Germinal center (tissue), 1 donor: ENCODE measurements at places on chromosomes 6 and 20.

GRCh38 chr20:10079964-10080363 is 45.2 kb downstream of the ANKEF1 start:
- DNase-seq, result no peak

DNA sequence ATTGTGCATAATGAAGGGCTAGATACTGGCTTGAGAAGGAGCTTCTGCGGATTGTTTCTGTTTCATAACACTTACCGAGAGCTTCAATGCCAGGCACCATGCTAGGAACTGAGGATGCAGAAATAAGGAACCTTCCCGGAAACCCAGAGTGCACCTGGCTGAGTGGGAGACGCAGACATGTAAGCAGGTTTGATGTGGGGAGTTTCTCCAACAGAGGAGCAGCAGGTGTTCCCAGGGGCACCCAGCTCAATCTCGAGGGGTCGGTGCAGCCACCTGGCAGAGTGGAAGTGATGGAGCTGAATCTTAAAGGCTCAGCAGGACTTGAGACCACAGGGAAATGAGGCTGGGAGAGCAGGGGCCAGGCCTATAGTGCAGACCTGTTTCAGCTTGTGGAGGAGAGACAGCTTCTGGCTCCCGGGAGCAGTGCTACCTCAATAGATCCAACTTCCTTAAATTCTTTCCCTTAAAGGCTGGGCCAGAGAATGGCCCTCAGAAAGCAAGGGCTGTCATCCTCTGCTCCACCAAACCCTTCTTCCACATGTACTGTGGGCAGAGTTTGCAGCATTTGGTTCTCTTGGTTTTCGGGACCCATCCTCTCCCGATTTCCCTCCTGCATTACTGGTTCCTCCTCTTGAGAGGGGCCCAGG is 27.8 kb upstream of the SRC start:
- DNase-seq, result no peak

GRCh38 chr6:14384175-14384949 is 266.8 kb downstream of the CD83 start:
- no peak for DNase-seq

DNA sequence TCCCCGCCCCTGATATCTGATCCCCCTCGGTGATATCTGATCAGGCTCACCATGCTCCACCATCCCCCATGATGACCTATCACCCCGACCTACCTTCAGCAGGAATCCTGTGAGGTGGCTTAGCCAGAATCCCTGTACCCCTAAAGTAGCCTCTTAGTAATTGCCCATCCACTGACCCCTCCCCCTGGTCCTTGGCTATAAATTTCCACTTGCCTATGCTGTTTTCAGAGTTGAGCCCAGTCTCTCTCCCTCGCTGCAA is 177.5 kb upstream of the GGTLC1 start:
- no peak for DNase-seq

GRCh38 chr6:11802886-11803590 is 24.4 kb upstream of the ADTRP start:
- no peak for DNase-seq

- no peak for DNase-seq
Measured at GRCh38 chr6:35174088-35174434, 32.9 kb upstream of the TCP11 start.
